CD4-positive, alpha-beta T cell treated with Interleukin-15 for 4 hours (primary cell): ENCODE measurements at places on chromosomes 4 and X.

- DNase-seq, result no peak
These were observed 17.9 kb upstream of the ADD1 start for GRCh38 chr4:2825740-2826139.

DNA sequence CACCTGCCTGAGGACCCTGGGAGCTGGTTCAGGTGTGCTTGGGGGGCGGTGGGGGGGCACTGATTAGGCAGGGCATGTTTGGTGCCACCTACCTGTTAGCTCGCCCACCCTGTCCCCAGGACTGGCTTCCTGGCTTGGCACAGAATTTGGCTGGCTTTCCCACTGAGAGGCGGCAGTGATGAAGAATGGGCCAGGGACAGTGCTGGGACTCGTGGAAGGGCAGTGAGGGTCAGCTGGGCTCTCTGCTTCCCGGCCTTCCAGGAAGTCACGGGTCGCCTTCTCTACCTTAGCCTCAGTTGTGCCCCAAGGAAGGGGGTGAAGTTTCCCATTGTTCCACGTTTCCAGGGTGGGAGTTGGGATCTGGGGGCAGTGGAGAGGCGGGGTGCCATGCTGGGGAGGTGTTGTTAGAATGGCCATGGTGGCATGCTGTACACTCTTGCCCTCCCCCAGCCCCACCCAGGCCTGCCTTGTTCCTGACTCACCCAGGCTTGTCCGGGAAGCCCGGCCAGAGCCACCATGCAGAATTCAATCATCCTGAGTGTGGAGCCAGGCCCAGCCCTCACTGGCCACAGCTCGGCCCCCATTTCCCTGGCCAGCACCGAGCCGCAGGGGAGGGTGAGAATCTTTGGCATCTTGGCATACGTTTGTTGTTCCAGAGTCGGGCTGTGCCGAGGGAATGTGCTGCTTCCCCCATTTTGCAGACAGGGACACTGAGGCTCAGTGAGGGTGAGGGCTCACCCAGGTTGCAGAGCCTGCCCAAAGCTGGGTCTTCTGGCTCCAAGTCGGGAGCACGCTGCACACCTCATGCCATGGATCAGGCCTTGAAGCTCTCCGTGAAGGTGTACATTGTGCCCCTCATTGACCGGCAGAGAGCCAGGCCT, 21.9 kb upstream of the GPR78 start:
- DNase-seq, result no peak

- DNase-seq, result no peak
These were observed 12.0 kb upstream of the RBBP7 start for GRCh38 chrX:16882169-16882568.

- DNase-seq, result no peak
These were observed 662.2 kb upstream of the BOD1L1 start for GRCh38 chr4:14289708-14290107.

GRCh38 chr4:42716996-42717395, 60.1 kb upstream of the ATP8A1 start:
- no peak for DNase-seq

GRCh38 chrX:18151649-18152048, 69.0 kb downstream of the BEND2 start:
- no peak for DNase-seq

GRCh38 chrX:46912098-46912602, at the start of gene JADE3:
TSS of gene JADE3 (plus strand) at chrX:46912421. CDS start at chrX:46984895, 72,474 bp downstream.
- peak; percentile 0 for DNase-seq
